ENCODE measurements at places on chromosomes 12 and 14.

DNA sequence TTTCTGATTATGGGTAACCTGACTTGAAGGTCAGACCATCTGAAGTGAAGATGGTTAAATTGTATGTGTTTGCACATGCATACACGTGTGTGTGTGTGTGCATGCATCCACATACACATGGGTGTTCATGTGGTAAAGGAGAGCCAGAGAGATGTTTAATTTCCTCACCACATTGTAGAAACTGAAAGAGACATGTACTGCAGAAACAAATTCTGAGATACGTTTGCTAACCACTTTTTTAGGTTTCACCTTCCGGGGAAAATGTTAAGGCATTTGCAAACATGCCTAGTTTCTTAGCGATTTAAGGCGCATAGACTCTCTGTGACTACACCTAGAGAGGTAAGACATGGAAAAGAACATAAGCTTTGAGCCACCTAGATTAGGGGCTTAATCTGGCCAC lies 362.9 kb downstream of the RAD51B start:
- no peak for DNase-seq

DNA sequence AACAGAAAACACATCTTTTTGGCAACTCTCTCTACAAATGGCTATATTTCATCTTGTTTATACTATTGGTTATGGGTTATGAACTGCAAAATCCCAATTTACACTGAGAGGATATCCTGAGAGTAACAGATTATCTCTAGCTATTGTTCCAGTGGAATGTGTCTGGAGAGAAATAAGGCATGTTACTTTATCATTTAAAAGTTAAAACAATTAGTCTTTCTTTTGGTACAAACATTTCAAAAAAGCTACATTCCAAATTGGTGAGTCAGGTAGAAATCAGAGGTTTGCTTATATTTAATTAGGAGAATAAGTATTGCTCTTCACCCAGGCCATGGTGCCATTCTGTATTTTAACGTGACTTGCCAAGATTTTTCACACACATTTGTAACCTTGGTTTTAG lies 411.6 kb downstream of the CCER1 start:
- DNase-seq, result no peak

DNA sequence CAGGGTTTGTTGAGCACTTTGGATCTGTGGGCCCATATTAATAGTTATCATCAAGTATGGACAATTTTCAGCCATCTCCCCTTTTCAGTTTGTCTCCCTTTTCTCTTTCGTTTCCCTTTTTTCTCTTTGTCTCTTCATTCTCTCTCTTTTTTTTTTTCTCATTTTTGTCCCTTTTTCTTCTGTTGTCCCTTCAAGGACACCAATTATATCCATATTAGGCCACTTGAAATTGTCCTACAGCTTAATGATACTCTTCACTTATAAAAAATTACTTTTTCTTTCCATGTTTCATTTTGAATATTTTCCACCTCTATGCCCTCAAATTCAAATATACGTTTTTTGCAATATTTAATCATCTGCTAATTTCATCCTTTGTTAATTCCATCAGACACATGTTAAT lies 53.3 kb downstream of the MAP4K5 start:
- no peak for DNase-seq

- DNase-seq, result no peak
Measured at GRCh38 chr12:54378796-54379397, 5.6 kb downstream of the ZNF385A start.

GRCh38 chr12:78359520-78359919 lies 505.1 kb upstream of the SYT1 start:
- DNase-seq, result no peak

DNA sequence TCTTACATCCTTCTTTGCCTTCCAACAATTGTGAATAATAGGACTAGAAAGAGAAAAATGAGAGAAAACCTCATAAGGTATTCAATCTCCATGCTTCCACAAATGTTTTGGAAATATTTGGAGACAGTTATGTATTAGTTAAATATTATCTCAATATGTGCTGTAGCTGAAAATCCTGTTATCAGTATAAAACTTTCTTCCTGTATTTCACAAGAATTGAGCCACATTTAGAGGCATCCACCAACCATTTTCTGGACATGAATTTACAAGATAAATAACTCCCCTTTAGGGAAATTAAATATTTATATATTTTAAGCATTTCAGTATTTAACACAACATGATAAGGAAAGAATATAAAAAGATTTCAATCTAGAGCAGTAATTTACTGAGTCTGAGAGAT lies 200.3 kb downstream of the GPHN start:
- no peak for DNase-seq

- no peak for DNase-seq
Measured at GRCh38 chr14:56224691-56225681, 106.8 kb downstream of the PELI2 start.

DNA sequence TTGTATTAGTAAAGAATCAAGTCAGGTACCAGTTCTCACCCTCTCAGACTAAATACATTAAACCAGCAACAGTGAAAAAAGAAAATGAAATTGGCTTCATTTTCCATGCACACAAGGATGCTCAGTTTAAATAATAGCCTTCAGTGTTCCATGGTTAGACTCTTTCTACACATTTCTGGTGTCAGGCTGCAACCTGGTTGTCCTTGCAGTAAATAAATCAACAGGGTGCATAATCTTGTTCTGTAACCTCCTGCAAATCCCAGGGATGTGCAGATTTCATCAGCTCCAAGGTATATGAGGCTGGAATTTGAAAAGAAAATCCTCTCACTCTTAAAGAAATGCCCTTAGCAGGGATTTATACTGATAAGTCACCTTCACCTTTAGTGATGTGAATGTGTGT lies 46.7 kb upstream of the BTG1 start:
- no peak for DNase-seq

Data from AML-193 (cell line).